Spinal cord (tissue), 10 donors: ENCODE measurements at places on chromosomes 6 and 20.
A peak's percentile ranks its signal among the peaks of the same experiment; 100 is the strongest.

DNA sequence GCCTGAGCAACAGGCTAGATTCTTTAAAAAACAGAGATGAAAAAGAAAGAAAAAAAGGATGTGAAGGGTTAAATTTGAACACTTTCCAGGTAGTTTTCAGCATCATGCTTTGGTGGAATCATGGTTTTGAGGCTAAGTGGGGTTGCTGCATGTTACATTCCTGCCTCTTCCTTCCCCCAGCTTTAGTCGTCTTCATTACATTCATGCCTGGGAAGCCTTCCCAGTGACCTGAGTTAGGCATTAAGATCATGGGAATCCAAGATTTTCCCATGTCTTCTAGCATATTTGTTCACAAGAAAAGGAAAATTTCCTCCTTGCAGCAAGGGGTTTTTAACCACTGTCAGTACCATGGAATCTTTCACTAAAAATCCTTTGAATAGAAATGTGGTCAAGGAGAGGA, 12.0 kb downstream of the TPX2 start:
- H3K4me3 ChIP-seq = no peak overlapping the region
- no peaks in the 10 kb centered on the region for H3K36me3 ChIP-seq
- H3K27me3 ChIP-seq = no peaks in the 10 kb centered on the region
- no peaks in the 10 kb centered on the region for H3K4me1 ChIP-seq
- no peak overlapping the region for H3K27ac ChIP-seq
- no peak for DNase-seq

- no peaks in the 10 kb centered on the region for H3K36me3 ChIP-seq
- no peaks in the 10 kb centered on the region for H3K27me3 ChIP-seq
- no peak overlapping the region for H3K4me3 ChIP-seq
- no peak overlapping the region for H3K27ac ChIP-seq
- peaks cover 13% of the 10 kb centered on the region for H3K4me1 ChIP-seq
- DNase-seq = peak; percentile 18
Observed at GRCh38 chr6:106773522-106773921, 144.1 kb downstream of the QRSL1 start.

- no peaks in the 10 kb centered on the region for H3K27me3 ChIP-seq
- H3K4me3 ChIP-seq = no peak overlapping the region
- H3K27ac ChIP-seq = no peak overlapping the region
- peaks cover 22% of the 10 kb centered on the region for H3K4me1 ChIP-seq
- H3K36me3 ChIP-seq = no peaks in the 10 kb centered on the region
Observed at GRCh38 chr6:27897580-27898206, 14.5 kb downstream of the OR2B2 start.

GRCh38 chr6:161649068-161649467, 375.2 kb upstream of the AGPAT4 start:
- no peak overlapping the region for H3K4me3 ChIP-seq
- H3K36me3 ChIP-seq = no peaks in the 10 kb centered on the region
- DNase-seq = no peak
- no peaks in the 10 kb centered on the region for H3K27me3 ChIP-seq
- H3K27ac ChIP-seq = no peak overlapping the region

DNA sequence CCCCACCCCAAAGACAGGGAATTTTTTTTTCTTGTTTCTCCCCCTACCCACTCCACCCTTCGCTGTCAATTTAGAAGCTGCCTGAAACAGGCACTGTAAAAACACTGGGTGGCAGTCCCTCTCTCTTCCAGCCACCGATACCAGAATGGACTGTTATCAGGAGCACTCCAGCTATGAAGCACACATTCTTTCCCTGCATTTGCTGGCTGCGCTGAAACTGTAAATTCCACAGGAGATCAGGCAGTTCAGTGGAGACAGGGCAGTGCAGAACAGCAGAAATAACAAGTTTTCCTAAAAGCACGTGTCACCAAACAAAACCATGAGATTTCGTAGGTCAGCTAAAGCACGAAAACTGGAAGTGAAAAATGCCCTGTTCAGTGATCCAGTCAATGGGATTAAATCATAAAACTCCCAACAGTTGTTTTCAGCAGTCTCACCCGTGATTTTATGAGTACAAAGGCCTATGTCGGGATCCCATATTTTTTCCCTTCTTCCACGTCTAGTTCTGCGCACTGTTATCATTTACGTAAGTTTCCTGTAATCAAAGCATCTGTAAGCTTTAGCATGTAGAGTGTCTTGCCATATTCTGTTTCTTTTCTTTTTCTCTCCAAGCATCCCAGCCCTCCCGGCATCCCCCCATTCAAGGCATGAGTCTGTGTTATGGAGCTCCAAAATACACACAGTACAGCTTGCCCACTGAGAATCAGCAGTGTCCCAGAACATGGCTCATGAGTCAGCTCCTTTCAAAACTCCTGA, 359.9 kb upstream of the EPHA7 start:
- peak overlapping the region; percentile 86 for H3K27ac ChIP-seq
- no peaks in the 10 kb centered on the region for H3K27me3 ChIP-seq
- H3K4me3 ChIP-seq = peak overlapping the region; percentile 16
- no peaks in the 10 kb centered on the region for H3K36me3 ChIP-seq
- no peaks in the 10 kb centered on the region for H3K4me1 ChIP-seq

DNA sequence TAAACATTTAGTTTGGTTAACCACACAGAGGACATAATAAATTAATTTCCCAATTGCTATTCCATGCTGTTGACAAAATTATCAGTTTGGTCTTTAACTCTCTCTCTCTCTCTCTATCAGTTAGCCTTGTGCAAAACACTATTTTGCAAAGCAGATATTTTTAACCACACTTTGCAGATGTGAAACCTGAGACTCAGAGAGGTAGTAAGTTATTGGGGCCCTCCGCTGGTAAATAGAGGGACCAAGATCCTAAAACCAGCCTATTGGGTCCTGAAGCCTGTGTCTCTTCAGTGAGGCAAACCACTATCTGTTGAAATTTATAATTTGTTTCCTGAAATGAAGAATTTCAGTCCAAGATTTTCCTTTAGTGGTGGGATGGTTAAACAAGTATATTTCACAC, 231.0 kb downstream of the SOD2 start:
- DNase-seq = no peak
- no peaks in the 10 kb centered on the region for H3K36me3 ChIP-seq
- no peaks in the 10 kb centered on the region for H3K27me3 ChIP-seq
- H3K4me1 ChIP-seq = no peaks in the 10 kb centered on the region

DNA sequence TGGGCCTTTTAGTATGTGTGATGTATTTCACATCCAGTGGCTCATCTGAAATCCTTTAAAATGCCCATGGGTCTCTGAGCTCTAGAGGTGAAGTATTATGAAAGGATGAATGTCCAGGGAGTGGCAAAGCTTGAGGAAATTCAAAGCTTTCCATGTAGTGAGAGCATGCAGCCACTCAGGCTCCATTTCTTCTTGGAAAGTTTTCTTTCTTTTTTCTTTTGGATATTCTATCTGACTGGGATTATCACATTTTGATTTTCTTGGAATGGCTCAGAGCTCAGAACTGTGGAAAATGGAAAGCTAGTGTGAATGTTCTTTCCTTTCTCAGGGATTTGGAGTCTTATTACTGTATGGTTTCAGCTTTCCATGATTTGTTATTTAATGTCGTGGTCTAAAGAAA, 397.4 kb downstream of the CD109 start:
- H3K4me1 ChIP-seq = no peaks in the 10 kb centered on the region
- no peak overlapping the region for H3K27ac ChIP-seq
- no peaks in the 10 kb centered on the region for H3K27me3 ChIP-seq
- DNase-seq = no peak
- H3K36me3 ChIP-seq = no peaks in the 10 kb centered on the region

DNA sequence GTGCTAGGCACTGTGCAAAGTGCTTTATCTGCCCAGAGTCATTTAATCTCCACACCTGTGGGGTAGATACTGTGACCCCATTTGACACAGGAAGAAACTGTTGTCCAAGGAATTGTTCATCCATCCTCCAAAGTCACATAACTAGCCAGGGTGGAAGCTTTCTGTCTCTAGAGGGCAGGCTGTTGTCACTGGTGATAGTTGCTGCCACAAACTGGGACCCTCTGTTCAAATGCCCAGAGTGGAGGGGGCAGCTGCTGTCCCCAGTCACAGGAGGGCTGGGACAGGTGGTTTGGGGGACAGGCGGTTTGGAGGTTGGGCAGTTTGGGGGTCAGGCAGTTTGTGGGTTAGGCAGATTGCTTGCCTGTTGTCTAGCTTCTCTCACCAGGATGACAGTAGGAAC, 16.1 kb upstream of the TMEM242 start:
- H3K27ac ChIP-seq = no peak overlapping the region
- no peaks in the 10 kb centered on the region for H3K27me3 ChIP-seq
- H3K4me1 ChIP-seq = no peaks in the 10 kb centered on the region
- H3K4me3 ChIP-seq = no peak overlapping the region

DNA sequence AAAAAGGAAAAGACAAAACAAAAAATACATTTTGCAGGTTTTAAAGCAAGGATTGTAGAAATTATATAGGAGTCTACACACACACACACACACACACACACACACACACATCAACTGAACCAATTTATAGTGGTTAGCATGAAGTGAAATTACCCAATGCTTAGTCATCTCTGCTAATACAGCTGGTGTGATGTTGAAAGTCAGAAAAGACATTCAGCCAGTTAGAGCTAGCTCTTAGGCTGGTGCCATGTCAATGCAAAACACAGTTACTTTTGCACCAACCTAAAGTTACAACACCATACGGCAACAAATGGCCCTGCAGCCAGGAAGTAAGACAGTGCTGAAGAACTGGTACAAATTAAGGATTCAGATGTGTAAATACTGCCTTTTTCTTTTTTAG, 15.2 kb downstream of the FAM210B start:
- H3K4me3 ChIP-seq = no peak overlapping the region
- no peak overlapping the region for H3K27ac ChIP-seq
- H3K36me3 ChIP-seq = peaks cover 6% of the 10 kb centered on the region
- H3K27me3 ChIP-seq = no peaks in the 10 kb centered on the region
- no peaks in the 10 kb centered on the region for H3K4me1 ChIP-seq

GRCh38 chr6:13662651-13663334, 47.7 kb downstream of the NOL7 start:
- H3K27me3 ChIP-seq = no peaks in the 10 kb centered on the region
- no peak overlapping the region for H3K27ac ChIP-seq
- H3K36me3 ChIP-seq = no peaks in the 10 kb centered on the region
- H3K4me3 ChIP-seq = no peak overlapping the region
- H3K4me1 ChIP-seq = no peaks in the 10 kb centered on the region

GRCh38 chr6:102766963-102767362, 1373.5 kb downstream of the GRIK2 start:
- no peaks in the 10 kb centered on the region for H3K4me1 ChIP-seq
- no peaks in the 10 kb centered on the region for H3K36me3 ChIP-seq
- no peaks in the 10 kb centered on the region for H3K27me3 ChIP-seq
- H3K4me3 ChIP-seq = no peak overlapping the region
- DNase-seq = no peak
- no peak overlapping the region for H3K27ac ChIP-seq

DNA sequence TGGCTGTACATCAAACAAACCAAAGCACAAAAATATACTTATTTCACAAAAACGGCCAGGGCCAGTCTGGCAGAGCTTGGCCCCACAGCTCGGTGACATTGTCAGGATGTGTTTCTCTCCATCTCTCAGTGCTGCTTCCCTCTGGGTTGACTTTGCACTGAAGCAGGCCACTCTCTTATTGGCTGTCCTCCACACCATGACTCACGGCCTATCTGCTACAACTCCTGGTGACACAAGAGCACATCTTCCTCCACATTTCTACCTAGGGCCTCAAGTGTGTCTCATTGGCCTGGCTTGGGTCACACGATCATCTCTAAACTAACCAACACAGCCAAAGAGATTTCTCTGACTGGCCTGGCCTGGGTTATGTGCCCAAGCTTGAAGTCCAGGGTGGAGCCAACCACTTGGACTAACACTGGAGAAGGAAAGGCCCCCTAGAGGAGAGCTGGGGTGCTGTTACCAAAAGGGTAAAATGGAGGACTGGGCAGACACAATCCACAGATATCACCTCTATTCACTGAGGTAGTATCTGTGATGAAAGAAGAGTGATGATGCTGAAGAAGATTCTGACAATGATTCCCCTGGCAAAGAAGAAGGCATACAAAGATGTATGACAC, 159.8 kb upstream of the TSHZ2 start:
- DNase-seq = no peak
- no peaks in the 10 kb centered on the region for H3K4me1 ChIP-seq
- H3K36me3 ChIP-seq = no peaks in the 10 kb centered on the region
- H3K27me3 ChIP-seq = no peaks in the 10 kb centered on the region

GRCh38 chr20:59382157-59382725, 81.8 kb downstream of the EDN3 start:
- DNase-seq = no peak
- no peak overlapping the region for H3K27ac ChIP-seq
- H3K27me3 ChIP-seq = no peaks in the 10 kb centered on the region
- no peak overlapping the region for H3K4me3 ChIP-seq

DNA sequence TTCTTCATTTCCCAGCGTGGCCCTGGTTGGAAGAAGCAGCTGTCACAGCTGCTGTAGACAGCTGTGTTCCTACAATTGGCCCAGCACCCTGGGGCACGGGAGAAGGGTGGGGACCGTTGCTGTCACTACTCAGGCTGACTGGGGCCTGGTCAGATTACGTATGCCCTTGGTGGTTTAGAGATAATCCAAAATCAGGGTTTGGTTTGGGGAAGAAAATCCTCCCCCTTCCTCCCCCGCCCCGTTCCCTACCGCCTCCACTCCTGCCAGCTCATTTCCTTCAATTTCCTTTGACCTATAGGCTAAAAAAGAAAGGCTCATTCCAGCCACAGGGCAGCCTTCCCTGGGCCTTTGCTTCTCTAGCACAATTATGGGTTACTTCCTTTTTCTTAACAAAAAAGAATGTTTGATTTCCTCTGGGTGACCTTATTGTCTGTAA, 292.7 kb downstream of the ESR1 start:
- no peaks in the 10 kb centered on the region for H3K36me3 ChIP-seq
- H3K4me3 ChIP-seq = no peak overlapping the region
- H3K27me3 ChIP-seq = no peaks in the 10 kb centered on the region
- no peak overlapping the region for H3K27ac ChIP-seq
- no peak for DNase-seq
- H3K4me1 ChIP-seq = peaks cover 4% of the 10 kb centered on the region
